ENCODE measurements at places on chromosomes 1 and 21. TPM values are rescaled to one million over a fixed set of nuclear protein-coding genes. Genes with fewer than 3 reads are reported as not detected.

SPATA46 gene
- total RNA-seq, result not detected

SPRR1A gene
- not detected for total RNA-seq

NCAM2 gene
- total RNA-seq, result 2.4 TPM

SLC1A7 gene
- total RNA-seq, result not detected

RAB3B gene
- total RNA-seq, result 20.4 TPM

GPR161 gene
- total RNA-seq, result 30.5 TPM

Measured in hair follicle dermal papilla cell (primary cell).